Upper lobe of left lung (tissue), 6 donors: ENCODE measurements at places on chromosomes 5 and 9. TPM values are rescaled to one million over a fixed set of nuclear protein-coding genes. Genes with fewer than 3 reads are reported as not detected.

GRCh38 chr9:134407121-134407779 lies 81.0 kb downstream of the RXRA start:
- DNase-seq = peak; percentile 95
- peaks cover 15% of the 10 kb centered on the region for H3K36me3 ChIP-seq
- H3K4me3 ChIP-seq = no peak overlapping the region
- H3K4me1 ChIP-seq = peaks cover 100% of the 10 kb centered on the region
- no peaks in the 10 kb centered on the region for H3K27me3 ChIP-seq

DNA sequence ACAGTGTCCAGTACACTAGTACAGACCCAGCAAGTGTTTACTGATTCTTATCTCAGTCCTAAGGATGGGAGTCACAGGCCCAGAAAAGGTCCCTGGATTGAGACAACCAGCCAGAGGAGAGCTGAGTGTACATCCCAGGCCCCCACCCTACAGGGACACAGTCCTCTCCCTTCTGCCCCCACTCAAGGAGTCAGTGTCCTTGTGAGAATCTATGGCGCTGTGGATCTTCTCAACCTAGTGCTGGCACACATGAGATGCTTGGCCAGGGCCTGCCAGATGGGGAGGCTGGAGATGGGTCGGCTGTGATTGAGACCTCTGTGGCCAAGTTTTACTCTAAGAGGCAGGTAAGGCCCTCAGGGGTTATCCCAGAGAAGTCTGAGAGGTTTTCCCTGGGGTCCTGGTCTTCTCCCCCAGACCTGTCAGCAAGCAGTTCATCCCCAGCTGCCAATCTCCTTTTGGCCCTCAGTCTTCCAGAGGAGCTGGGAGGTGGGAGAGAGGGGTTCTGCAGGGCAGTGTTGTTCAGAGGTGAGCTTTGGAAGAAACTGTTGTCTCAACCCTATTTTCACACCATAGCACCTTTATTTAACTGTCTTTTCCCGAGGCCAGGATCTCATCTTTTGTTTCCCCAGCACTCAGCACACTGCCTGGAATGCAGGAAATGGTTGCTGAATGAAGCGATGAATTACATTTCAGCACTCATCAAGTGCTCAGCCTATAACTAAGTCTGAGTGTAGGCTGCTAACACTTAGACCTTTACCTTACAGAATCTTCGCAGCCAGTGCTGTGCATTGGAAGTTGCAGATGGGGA lies 3.2 kb upstream of the NSD1 start:
- H3K4me1 ChIP-seq = peaks cover 35% of the 10 kb centered on the region
- peak overlapping the region; percentile 48 for H3K27ac ChIP-seq
- DNase-seq = no peak
- no peaks in the 10 kb centered on the region for H3K27me3 ChIP-seq
- H3K4me3 ChIP-seq = no peak overlapping the region

- peaks cover 41% of the 10 kb centered on the region for H3K36me3 ChIP-seq
- DNase-seq = no peak
- no peaks in the 10 kb centered on the region for H3K27me3 ChIP-seq
- H3K4me1 ChIP-seq = no peaks in the 10 kb centered on the region
These were observed 36.7 kb downstream of the NDFIP1 start for GRCh38 chr5:142145106-142145900.

DNA sequence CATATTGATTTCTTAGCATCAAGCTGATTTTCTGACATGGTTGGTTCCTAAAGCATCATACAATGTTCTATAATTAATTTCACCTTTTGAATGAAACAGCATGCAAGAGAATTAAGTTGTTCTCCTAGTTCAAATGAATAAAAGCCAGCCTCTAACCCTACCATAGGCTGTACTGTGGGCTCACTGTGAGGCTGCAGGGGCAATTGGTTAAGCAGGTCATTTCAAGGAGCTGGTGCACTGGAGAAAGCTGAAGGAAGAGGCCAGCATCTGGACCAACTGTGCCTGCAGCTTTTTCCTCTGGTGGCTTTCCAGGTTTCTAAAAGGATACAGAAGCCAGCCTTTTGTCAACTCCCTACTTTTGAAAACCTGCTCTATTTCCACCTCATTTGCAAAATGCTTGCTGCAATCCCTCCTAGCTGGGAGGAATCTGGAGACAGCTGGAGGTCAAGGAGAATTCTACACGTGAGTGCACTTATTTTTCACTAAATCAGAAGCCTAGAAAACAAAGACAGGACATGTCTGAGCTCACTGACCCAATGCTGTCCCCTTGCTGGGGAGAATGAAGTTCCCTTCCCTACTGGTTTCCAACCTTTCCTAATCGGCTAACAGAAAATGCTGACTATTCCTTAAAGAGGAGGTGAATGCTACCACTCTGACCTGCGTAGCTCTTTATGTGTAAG lies 158.9 kb downstream of the APBA1 start:
- no peaks in the 10 kb centered on the region for H3K27me3 ChIP-seq
- no peak overlapping the region for H3K27ac ChIP-seq
- DNase-seq = no peak
- H3K4me3 ChIP-seq = no peak overlapping the region
- no peaks in the 10 kb centered on the region for H3K4me1 ChIP-seq

DNA sequence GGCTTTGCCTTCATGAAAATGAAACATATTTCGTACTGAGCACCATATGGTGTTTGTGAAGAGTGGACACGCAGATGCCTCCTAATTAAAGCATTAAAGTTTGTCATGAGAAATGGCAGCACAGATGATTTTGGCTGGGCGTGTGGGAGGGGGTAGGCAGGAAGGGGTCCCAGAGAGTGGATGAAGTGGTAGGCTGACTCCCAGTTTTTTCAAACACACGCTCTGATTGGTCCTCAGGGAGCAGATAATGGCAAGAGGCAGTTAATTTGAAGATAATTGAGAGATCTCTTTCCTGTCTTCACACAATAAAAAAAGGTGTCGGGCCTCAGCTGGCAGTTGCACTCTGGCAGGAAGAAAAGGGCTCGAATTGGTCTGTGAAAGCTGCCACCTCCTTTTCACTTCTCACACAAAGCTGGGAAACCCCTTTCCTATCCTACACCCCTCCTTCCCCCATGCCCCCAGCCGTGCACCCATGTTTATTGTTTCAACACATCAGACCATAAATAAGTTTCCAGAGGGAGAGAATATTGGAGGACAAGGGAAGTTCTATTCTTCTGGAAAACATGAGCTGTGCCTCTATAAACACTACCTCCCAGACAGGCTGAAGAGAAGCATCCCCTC lies 429.6 kb downstream of the ARHGEF28 start:
- H3K4me3 ChIP-seq = no peak overlapping the region
- H3K36me3 ChIP-seq = no peaks in the 10 kb centered on the region
- H3K27ac ChIP-seq = no peak overlapping the region
- H3K27me3 ChIP-seq = no peaks in the 10 kb centered on the region
- peaks cover 7% of the 10 kb centered on the region for H3K4me1 ChIP-seq
- no peak for DNase-seq

The CDH18 gene
- not detected for total RNA-seq

GRCh38 chr5:68554571-68555279 lies 339.2 kb downstream of the PIK3R1 start:
- no peak overlapping the region for H3K4me3 ChIP-seq
- H3K27ac ChIP-seq = no peak overlapping the region
- no peaks in the 10 kb centered on the region for H3K4me1 ChIP-seq
- peak; percentile 39 for DNase-seq

DNA sequence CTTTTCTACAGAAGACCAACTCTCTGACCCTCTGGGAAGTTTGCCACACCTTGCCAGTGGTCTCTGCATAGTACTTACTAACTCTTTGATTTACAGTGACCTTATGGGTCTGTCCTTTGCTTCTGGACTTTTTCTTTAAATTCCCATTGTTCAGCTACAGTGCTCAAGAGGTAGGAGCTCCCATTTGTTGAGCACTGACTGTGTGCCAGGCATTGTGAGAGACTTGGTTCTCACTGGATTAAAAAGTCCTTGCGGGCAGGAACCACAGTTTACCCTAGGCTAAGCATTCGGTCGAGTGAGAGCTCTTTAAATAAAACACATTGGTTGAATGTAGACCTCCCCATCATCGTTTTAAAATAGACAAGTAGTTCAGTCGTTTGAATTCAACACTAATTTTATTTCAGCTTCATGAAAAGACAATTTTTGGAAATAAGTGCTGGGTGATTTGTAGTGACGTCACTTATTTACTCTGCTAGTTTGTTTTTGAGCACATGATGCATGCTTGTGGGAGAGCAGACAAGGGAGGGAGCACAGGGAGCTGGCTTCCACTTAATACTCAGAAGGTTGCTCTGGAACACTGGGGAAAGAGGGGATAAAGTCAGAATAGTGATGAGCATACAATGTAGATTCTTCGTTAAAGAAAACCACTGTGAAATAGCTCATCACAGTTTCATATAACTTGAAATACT lies 27.1 kb downstream of the RASGRF2 start:
- H3K4me3 ChIP-seq = no peak overlapping the region
- H3K27ac ChIP-seq = no peak overlapping the region
- H3K36me3 ChIP-seq = no peaks in the 10 kb centered on the region

The POU5F2 gene
- 8.1 TPM for total RNA-seq

The GDNF gene
- total RNA-seq = 0.15 TPM

The GPR150 gene
- total RNA-seq = 0.30 TPM

DNA sequence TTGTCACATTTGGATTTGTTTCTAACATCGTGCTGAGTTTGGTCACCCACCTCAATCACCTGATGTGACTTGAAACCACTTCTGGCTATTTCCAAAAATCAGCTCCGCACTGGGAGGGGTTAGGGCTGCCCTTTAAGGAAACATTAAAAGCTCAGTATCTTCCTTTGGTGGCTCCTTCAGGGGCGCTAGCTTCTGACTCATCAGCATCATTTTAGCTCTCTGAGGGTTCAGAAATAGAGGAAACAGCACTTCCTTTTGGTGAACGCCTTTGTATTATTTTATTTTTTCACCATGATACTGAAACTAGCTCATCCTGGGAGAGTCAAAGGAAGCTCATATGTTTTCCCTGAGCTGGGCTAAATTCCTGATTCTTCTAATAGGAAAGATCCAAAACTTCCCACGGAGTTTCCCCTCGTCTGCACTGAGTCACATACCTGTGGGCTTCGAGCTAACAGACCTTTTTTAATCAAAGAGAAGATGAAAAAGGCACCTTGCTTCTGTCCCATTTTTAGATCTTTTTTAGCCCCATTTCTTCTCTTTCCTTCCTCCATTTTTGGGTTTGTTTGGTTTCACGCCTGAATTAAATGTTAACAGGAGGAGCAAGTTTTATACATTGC lies 48.2 kb downstream of the ROPN1L start:
- DNase-seq = no peak
- H3K36me3 ChIP-seq = no peaks in the 10 kb centered on the region
- H3K27ac ChIP-seq = no peak overlapping the region
- peaks cover 38% of the 10 kb centered on the region for H3K4me1 ChIP-seq
- no peaks in the 10 kb centered on the region for H3K27me3 ChIP-seq

DNA sequence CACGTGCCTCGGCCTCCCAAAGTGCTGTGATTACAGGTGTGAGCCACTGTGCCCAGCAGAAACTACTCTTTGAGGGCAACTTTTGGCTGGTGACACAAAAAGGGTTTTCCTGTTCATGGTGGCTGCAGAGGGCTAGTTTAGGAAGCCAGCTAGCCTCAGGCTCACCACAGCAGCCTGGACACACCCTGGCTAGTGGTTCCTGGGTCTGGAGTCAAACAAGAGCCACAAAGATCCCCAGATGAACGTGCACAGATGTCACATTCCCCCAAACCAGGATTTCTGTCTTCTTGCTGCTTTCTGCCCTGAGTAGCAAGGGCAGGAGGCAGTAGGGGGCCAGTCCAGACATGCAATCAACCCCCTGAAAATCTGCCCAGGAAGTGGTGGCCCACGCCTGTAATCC lies 6.8 kb downstream of the HBEGF start:
- H3K4me1 ChIP-seq = peaks cover 61% of the 10 kb centered on the region
- DNase-seq = no peak
- no peak overlapping the region for H3K4me3 ChIP-seq
- H3K27me3 ChIP-seq = no peaks in the 10 kb centered on the region

The TMEM171 gene
- not detected for total RNA-seq

GRCh38 chr5:11724940-11725339 lies 179.3 kb downstream of the CTNND2 start:
- H3K4me1 ChIP-seq = no peaks in the 10 kb centered on the region
- no peak for DNase-seq
- no peaks in the 10 kb centered on the region for H3K36me3 ChIP-seq
- no peaks in the 10 kb centered on the region for H3K27me3 ChIP-seq
- H3K4me3 ChIP-seq = no peak overlapping the region

The GOLM1 gene
- total RNA-seq = 3.1 TPM

The SLC1A3 gene
- total RNA-seq = 22.4 TPM

DNA sequence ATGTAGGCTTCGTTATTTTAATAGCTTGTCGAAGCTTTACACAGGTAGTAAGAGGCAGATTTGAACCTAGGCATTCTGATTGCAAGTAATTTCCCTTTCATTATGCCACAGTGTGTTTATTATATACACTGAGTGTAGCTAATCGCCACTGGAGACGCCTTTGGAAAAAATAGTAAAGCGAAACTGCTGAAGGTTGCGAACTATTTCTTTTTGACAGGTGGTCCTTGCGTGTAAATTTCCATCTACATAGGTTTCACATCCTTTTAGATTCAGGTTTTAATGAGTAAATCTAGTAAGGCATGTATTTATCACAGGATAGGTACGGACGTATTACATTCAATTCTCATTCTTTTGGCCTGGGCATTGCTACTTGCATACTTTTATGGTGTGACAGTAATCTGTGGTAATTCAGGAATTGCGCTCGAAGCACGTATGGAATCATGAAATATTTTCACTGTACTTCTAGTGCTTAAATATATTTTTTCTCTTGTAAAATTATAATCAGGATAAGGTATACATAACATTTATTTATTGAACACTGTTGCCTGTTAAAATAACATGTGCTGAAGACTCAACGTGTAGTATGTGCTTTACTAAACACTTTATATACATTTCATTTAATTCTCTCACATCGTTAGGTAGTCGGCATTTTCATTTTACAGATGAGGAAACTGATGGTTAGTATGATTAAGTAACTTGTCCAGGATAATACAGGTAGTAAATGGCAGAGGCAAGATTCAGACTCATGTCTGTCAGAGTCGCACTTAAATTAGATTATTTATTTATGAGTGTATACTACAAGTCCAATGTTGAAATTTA lies 1.8 kb downstream of the MARCHF6 start:
- no peak for DNase-seq
- H3K36me3 ChIP-seq = no peaks in the 10 kb centered on the region

DNA sequence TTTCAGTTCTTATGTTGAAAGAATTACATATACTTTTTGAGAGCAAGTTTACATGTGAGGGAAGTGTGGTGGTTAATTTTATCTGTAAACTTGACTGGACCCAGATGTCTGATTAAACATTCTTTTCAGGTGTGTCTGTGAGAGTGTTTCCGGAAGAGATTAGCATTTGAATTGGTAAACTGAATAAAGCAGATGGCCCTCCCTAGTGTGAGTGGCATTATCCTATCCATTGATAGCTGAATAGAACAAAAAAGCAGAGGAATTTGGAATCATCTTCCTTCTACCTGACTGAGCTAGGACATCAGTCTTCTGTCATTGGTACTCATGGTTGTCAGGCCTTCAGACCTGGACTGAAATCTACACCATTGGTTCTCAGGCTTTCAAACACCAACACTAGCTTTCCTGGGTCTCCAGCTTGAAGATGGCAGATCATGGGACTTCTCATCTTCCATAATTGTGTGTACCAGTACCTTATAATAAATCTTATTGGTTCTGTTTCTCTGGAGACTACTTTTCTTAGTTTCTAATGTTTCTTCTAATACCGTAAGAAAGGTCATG lies 36.6 kb downstream of the NREP start:
- H3K27me3 ChIP-seq = no peaks in the 10 kb centered on the region
- no peaks in the 10 kb centered on the region for H3K4me1 ChIP-seq
- no peaks in the 10 kb centered on the region for H3K36me3 ChIP-seq
- no peak overlapping the region for H3K27ac ChIP-seq
- no peak for DNase-seq
